ENCODE measurements at places on chromosomes 11 and 22. TPM values are rescaled to one million over a fixed set of nuclear protein-coding genes. Genes with fewer than 3 reads are reported as not detected.
A peak's percentile ranks its signal among the peaks of the same experiment; 100 is the strongest.

- H3K27me3 ChIP-seq: no peaks in the 10 kb centered on the region
Measured at GRCh38 chr11:116948391-116948790, 111.0 kb upstream of the APOA1 start.

DNA sequence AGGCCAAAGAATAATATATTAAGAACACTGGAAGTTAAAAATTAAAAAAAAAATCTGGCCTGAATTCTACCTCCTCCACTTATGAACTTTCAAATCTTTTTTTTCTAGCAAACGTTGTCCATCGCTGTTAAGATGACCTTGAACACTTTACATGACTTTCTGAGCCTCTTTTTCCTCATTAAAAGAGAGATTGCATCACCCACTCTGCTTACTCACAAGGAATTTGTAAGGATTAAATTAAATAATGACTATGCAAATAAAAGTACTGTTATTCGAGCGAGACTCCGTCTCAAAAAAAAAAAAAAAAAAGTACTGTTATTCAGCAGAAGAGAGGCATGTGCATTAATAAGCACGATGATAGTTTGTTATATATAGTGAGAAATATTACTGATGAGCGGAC is 285.1 kb upstream of the CCDC90B start:
- H3K4me3 ChIP-seq: no peak overlapping the region
- no peaks in the 10 kb centered on the region for H3K27me3 ChIP-seq
- no peak for DNase-seq
- H3K27ac ChIP-seq: no peak overlapping the region

DNA sequence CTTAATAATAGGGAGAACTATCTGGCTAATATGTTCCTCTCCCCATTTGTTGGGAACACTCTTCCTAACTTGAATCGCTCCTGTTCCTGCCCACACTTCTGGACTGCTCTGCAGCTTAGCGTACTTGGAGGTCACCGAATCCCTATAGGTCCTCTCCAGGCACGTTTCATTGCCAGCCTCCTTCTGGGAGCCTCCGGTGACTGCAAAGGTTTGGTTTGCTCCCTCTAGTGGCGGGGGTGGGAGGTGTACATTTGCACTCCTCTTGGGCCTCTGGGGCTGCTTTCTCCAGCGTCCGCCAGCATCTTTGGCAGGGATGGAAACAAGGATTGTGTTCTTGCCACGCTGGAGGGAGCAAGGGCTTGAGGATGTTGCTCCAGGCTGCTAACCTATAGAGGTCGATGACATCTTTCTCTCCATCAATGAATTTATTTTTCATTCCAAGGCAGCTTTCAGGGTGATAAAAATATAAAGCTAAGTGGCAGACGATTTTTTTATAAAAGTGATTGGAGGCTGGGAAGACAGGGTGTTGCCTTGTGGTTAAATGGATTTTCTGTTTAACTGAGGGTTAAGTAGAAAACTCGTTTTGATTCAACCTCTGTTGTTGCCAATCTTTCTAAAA is 48.7 kb downstream of the TSPAN18 start:
- H3K36me3 ChIP-seq: no peaks in the 10 kb centered on the region
- H3K4me3 ChIP-seq: no peak overlapping the region
- H3K27me3 ChIP-seq: peaks cover 4% of the 10 kb centered on the region
- H3K4me1 ChIP-seq: no peaks in the 10 kb centered on the region
- DNase-seq: peak; percentile 48

- H3K4me1 ChIP-seq: peaks cover 3% of the 10 kb centered on the region
- H3K36me3 ChIP-seq: no peaks in the 10 kb centered on the region
- no peaks in the 10 kb centered on the region for H3K27me3 ChIP-seq
- DNase-seq: no peak
Measured at GRCh38 chr11:13366266-13367026, 88.9 kb downstream of the BMAL1 start.

BBOX1 gene
- not detected for total RNA-seq

DNA sequence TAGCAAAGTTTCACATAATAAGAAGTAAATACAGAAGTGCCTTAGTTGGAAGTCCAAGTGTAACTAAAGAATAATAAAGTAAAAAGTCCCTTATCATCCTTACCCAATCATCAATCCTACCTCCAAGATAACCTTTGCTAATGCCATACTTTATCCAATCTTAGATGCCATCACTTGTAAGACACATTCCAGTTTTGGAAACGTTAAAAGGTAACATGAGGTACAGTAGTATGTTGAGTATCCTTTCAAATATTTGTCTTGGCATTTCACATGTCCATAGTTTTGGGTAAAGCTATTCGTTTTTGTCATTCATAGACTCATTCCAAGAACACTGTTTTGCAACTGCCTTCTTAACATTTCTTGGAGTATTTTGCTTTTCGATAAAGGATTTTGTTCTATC is 115.2 kb upstream of the TEAD1 start:
- H3K27ac ChIP-seq: no peak overlapping the region
- peaks cover 27% of the 10 kb centered on the region for H3K27me3 ChIP-seq
- H3K4me1 ChIP-seq: no peaks in the 10 kb centered on the region
- H3K4me3 ChIP-seq: no peak overlapping the region
- no peaks in the 10 kb centered on the region for H3K36me3 ChIP-seq

GRCh38 chr11:72039031-72039855 is 40.5 kb downstream of the IL18BP start:
- peaks cover 38% of the 10 kb centered on the region for H3K4me1 ChIP-seq
- DNase-seq: no peak
- no peak overlapping the region for H3K27ac ChIP-seq
- H3K36me3 ChIP-seq: peaks cover 27% of the 10 kb centered on the region

GRCh38 chr22:39927544-39927943 is 26.7 kb downstream of the GRAP2 start:
- H3K4me3 ChIP-seq: no peak overlapping the region
- H3K4me1 ChIP-seq: peaks cover 44% of the 10 kb centered on the region
- H3K36me3 ChIP-seq: peaks cover 17% of the 10 kb centered on the region
- DNase-seq: peak; percentile 52
- no peak overlapping the region for H3K27ac ChIP-seq

GRCh38 chr11:93655047-93655446 is 6.4 kb upstream of the CEP295 start:
- no peaks in the 10 kb centered on the region for H3K4me1 ChIP-seq
- no peaks in the 10 kb centered on the region for H3K27me3 ChIP-seq
- no peak overlapping the region for H3K27ac ChIP-seq
- DNase-seq: no peak
- no peaks in the 10 kb centered on the region for H3K36me3 ChIP-seq

DNA sequence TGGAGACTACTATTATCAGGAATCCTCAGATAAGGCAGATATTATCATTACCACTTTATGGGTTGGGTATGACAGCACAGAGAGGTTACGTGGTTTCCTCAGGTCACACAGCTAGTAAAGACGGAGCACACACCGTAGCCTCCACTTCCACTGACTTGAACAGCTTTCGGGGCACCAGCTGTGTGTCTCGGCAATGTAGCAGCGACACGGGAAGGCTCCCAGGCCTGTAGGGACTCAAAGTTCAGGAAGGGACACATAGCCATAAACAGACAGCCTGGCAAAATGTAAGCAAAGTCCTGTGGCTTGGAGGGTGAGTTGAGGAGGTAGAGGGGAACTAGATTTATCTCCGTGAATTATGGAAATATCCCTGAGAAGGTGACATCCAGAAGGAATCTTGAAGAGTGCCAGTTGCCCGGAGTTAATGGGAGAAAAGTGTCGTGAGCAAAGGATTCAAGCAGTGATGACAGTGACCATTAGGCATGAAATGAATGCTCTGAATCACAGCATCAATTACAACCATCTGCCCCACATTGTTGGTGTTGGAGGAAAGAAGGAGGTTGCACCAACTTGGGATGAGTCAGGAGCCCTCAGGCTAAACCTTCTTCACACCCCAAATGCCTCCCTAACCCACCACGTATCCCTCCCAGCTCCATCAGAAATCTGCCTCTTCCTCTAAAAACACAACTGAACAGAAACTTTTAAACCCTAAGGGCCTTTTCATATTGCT is 106.7 kb upstream of the ASPHD2 start:
- H3K36me3 ChIP-seq: no peaks in the 10 kb centered on the region
- no peak overlapping the region for H3K27ac ChIP-seq
- no peaks in the 10 kb centered on the region for H3K27me3 ChIP-seq
- no peaks in the 10 kb centered on the region for H3K4me1 ChIP-seq
- no peak overlapping the region for H3K4me3 ChIP-seq
- no peak for DNase-seq
